GM12878 (cell line): ENCODE measurements at places on chromosomes 2 and 18. TPM values are rescaled to one million over a fixed set of nuclear protein-coding genes. Genes with fewer than 3 reads are reported as not detected.

The ICOS gene
- 0.77 and 1.0 TPM in 2 replicates for total RNA-seq

DNA sequence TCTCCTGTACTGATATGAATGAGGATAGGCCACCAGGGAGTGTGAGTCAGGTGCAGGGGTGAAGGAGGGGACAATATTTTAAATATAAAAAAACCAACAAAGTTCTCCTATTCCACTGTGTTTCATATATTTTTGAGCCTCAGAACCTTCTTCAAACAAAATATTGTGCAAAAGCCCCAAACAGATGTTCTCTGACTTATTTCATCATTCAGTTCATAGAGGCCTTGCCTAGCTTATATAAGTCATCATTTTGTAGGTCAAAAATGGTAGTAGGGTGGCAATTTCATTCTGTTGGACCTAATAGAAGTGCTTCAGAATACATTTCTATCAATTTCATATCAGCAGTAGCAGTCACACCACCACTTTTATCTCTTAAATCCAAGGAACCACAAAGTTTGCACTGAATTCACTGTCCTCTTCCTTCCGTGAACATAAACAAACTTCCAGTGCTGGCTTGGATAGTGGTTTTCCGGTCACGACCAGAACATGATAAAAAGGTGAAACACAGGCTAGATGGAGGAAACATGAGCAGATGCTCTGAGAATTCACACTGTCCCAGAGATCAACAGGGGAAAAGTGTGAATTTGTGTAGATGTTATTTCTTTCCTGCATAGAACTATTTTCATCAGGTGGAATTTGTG is 99.1 kb downstream of the EN1 start:
- no peaks in the 10 kb centered on the region for H3K4me1 ChIP-seq
- H3K4me3 ChIP-seq = no peak overlapping the region
- H3K27ac ChIP-seq = no peak overlapping the region
- no peaks in the 10 kb centered on the region for H3K27me3 ChIP-seq
- no peaks in the 10 kb centered on the region for H3K36me3 ChIP-seq

GRCh38 chr2:64655873-64656272 is 2.2 kb upstream of the SERTAD2 start:
- peak overlapping the region; percentile 83; the same call in 1 of the 2 replicates for H3K4me3 ChIP-seq
- no peaks in the 10 kb centered on the region for H3K27me3 ChIP-seq
- H3K4me1 ChIP-seq = peaks cover 49% of the 10 kb centered on the region

GRCh38 chr2:62705007-62705829 is at the start of gene EHBP1:
Gene EHBP1, plus strand, starts transcription at chr2:62705713. Its CDS starts 1,479 bp downstream, at chr2:62707192.
- no peaks in the 10 kb centered on the region; the same call in 1 of the 2 replicates for H3K36me3 ChIP-seq
- H3K4me1 ChIP-seq = no peaks in the 10 kb centered on the region
- H3K27me3 ChIP-seq = no peaks in the 10 kb centered on the region

GRCh38 chr18:23981369-23981980 is 33.1 kb upstream of the TTC39C start:
- peak overlapping the region; percentile 50 for H3K4me3 ChIP-seq
- H3K27ac ChIP-seq = peak overlapping the region; percentile 51
- peaks cover 30% of the 10 kb centered on the region for H3K4me1 ChIP-seq

DNA sequence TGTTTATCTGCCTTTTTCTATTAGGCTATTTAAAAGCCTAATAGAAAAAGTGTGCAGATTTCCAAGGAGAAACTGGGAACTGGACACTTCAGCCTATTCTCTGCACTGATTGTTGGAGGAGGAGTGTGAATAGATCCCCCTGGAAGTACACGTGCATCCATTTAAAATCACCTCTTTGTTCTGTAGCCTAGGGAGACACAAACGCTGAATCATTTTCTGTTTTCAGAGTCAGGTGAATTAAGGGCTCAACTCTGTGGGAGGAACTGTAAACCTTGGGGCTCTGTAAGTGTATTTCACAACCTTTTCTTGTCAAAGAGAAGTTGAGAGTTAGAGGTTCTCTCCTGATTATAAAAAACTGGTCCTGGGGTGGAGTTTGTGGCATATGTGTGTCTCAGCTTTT is 159.7 kb downstream of the SPAG16 start:
- no peaks in the 10 kb centered on the region for H3K4me1 ChIP-seq
- H3K4me3 ChIP-seq = no peak overlapping the region
- DNase-seq = no peak
- H3K27me3 ChIP-seq = no peaks in the 10 kb centered on the region
